ENCODE measurements at places on chromosomes 5 and 9. TPM values are rescaled to one million over a fixed set of nuclear protein-coding genes. Genes with fewer than 3 reads are reported as not detected.

- DNase-seq, result no peak
Measured at GRCh38 chr5:149166128-149166527, 24.8 kb downstream of the ABLIM3 start.

DNA sequence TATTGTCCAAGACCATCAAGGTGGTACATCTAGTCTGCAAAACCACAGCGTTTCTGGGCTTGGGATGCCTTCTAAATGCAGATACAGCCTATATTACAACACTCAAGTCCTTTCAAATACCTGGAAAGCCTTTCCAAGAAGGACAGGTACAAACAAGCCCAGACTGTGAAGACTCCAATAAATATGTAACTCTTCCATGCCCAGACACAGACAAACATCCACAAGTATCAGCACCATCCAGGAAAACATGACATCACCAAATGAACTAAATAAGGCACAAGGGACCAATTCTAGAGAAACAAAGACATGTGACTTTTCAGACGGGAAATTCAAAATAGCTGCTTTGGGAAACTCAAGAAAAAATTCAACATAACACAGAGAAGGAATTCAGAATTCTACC is 152.7 kb upstream of the POC5 start:
- no peak for DNase-seq

The ARID3C gene
- not detected for total RNA-seq

The LECT2 gene
- not detected for total RNA-seq

The ADGRD2 gene
- total RNA-seq, result not detected
